ENCODE measurements at places on chromosomes 5 and 9. TPM values are rescaled to one million over a fixed set of nuclear protein-coding genes. Genes with fewer than 3 reads are reported as not detected.

Gene TMC1
- total RNA-seq, result 0.62 TPM

Gene ADAMTS13
- total RNA-seq, result 4.2 TPM

Gene OMD
- total RNA-seq, result 18.0 TPM

Gene PCDHGA4
- total RNA-seq, result 3.9 TPM

Gene APC
- 129 TPM for total RNA-seq

Gene CARD9
- 4.3 TPM for total RNA-seq

Gene LCN15
- total RNA-seq, result not detected

Gene RFESD
- 0.62 TPM for total RNA-seq

Gene MTMR12
- total RNA-seq, result 26.0 TPM

Gene FAT2
- 25.0 TPM for total RNA-seq

All from tongue (tissue), 3 donors.